ENCODE measurements at places on chromosomes 5 and 9. TPM values are rescaled to one million over a fixed set of nuclear protein-coding genes. Genes with fewer than 3 reads are reported as not detected.
A peak's percentile ranks its signal among the peaks of the same experiment; 100 is the strongest.

- no peak for DNase-seq
These were observed 61.6 kb upstream of the ERCC6L2 start for GRCh38 chr9:95813923-95814322.

IL3 gene
- not detected for total RNA-seq

DNA sequence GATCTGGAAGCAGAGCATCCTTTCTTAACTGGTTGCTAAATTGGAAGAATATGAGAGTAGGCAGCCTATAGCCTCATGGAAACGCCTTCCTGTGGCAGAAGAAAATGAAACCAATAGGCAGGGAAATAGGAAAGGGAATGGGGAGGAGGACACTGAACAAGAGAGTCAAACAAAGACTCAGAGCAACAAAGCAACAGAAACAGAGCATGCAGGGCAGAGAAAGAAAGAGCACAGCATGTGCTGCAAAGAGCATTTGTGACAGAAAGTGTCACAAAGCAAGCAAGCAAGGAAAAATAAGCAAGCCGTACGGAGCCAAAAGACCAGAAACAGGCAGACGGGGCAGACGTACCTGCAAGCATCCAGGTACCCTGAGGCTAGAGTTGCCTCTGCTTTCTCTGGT is 123.1 kb downstream of the RAPGEF6 start:
- DNase-seq: no peak

MARVELD2 gene
- total RNA-seq: 0.42 TPM

- DNase-seq: no peak
These were observed 27.3 kb downstream of the GZMK start for GRCh38 chr5:55051357-55051756.

PGM5 gene
- 742 TPM for total RNA-seq

GRCh38 chr9:127524373-127524772 is 73.1 kb downstream of the LRSAM1 start:
- no peak for DNase-seq

- DNase-seq: no peak
These were observed 22.9 kb downstream of the OLFM1 start for GRCh38 chr9:135110416-135110815.

ETF1 gene
- total RNA-seq: 90.5 TPM

DNA sequence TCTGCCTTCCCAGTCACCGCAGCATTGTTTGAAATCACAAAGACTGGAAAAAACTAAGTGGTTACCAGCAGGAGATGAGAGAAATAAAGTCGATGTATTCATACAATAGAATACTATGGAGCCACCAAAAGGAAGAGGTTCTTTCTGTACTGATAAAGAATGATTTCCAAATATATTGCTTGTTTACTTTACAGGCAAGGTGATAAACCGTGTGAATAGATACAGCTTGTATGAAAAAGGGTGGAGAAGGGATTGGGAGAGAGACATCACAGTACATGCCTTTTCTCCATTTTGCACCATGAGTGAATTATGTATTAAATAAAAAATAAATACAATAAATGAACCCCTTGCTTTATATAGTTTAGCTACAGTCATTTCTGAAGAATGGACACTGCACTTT is 91.7 kb downstream of the RFK start:
- DNase-seq: no peak

DNA sequence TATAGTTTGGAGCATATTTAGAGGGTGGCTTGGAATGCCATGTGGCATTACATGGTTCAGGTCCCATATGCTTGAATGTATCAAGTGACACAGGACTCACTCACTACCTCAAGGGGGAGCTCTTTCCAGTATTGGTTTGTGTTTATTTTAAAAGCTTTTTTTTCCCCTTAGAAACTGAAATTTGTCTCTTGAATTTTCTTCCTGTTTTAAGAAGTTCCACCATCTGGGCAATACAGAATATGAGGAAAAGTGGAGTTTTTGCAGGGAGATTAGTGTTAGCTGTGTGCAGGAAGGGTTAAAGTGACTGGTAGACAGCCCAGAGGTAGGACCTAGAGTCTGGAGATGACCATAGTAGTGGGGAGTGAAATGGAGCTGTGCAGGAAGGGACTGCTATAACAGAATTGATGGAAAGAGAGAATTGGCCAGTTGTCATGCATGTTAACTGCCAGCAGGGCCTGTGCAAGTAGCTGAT is 36.6 kb downstream of the CTNNA1 start:
- no peak for DNase-seq

GRCh38 chr5:176816791-176817347 is 6.5 kb downstream of the UNC5A start:
- no peak for DNase-seq

FGF18 gene
- 0.91 TPM for total RNA-seq

DNA sequence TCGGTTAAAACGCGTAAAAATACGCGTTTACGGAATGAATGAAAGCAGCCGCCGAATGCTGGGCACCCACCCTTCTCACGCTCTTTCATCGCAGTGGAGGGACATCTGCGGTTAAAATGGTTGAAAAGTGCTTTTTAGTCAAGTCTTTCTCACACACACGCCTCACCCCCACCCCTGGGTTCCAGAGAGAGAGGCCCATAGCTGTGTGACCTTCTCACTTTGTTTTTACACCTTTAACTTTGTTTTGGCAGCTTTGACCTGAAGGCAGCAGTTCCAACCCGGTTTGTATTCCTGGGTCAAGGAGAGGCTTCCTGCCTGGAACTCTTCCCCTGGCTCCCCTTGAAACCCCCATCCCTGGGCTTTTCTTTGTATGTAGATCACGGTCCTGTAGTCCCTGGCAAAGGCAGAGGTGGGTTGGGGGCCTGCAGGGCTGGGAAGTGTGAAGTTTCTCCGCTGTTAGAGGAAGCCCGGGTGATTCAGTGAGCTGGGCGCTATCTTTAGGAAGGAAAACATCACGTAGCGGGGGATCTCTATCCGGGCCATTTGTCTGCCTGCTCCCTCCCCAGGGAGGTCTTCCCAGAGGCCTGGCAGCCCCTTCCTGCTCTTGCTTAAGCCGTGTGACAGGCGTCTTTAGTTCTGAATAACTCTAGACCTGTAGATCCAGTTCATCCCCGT is 29.6 kb downstream of the SPRY4 start:
- DNase-seq: no peak

- no peak for DNase-seq
These were observed 10.9 kb downstream of the CDH18 start for GRCh38 chr5:19977099-19977498.

DNAJC18 gene
- 15.4 TPM for total RNA-seq

ITK gene
- total RNA-seq: 1.2 TPM

BTNL8 gene
- total RNA-seq: not detected

DNA sequence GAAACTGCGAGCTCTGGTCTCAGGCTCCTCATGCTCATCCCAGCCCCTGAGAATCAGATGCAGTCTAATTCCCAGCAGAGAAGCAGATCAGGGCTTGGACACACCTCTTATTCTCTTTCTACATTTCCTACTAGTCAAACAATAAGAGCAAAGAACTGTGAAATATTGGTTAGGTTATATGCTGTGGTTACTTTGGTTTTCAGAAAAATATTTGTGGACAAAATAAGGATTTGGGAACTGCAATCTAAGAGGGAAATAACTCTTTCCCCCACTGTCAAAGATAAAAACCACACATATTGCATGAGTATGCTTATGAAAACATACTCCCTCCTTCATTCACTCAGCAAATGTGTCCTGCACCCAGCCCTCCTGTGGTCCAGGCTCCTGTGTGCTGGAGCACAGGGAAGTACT is 164.5 kb upstream of the S1PR3 start:
- no peak for DNase-seq

NIPAL4 gene
- total RNA-seq: 2.8 TPM

C9 gene
- not detected for total RNA-seq

DNA sequence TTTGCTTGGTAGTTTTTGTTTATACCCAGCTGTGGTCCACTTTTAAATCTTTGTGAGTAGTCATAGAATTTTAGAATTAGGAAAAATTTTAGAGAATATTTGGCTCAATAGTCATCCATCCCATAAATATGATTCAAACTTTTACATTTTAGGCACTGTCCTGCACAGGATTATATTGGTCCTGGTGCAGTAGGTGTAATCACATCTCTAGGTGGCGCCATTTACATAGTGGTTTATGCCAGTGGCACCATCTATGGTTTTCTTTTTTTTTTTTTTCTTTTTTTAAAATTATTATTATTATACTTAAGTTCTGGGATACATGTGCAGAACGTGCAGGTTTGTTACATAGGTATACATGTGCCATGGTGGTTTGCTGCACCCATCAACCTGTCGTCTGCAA is 260.7 kb upstream of the KCNN2 start:
- DNase-seq: no peak

DNA sequence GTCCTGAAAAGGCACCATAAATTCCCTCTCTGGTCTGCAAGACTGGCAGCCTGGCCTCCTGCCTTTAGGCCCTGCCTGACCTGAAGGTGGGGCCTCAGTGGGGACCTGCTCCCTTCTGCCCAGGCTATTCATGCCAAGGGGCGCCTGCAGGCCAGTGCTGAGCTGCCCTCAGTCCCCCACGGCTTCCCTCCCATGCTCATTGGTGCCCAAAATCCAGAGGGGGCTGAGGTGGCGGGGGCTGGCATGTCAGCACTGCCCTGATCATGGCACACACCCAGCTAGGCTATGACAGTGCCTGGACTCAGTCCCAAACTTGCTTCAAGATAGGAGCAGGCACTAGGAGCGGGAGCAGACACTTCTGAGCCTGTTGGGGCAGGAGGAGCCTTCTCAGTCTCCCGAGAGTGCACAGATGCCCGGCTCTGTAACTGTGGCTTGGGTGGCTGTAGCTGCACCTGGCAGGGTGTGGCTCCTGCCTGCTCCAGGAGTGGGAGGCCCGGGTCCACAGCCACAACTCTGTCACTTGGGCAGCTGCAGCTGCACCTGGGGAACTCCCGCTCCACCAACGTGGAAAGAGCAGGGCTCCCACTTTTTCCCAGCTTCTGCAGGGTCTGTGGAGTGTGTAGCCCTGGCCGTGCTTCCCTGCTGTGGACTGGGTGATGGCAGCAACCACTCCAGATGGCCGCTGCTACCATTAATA is 49.0 kb downstream of the NDUFAF2 start:
- no peak for DNase-seq

ZFP37 gene
- 2.1 TPM for total RNA-seq

DNA sequence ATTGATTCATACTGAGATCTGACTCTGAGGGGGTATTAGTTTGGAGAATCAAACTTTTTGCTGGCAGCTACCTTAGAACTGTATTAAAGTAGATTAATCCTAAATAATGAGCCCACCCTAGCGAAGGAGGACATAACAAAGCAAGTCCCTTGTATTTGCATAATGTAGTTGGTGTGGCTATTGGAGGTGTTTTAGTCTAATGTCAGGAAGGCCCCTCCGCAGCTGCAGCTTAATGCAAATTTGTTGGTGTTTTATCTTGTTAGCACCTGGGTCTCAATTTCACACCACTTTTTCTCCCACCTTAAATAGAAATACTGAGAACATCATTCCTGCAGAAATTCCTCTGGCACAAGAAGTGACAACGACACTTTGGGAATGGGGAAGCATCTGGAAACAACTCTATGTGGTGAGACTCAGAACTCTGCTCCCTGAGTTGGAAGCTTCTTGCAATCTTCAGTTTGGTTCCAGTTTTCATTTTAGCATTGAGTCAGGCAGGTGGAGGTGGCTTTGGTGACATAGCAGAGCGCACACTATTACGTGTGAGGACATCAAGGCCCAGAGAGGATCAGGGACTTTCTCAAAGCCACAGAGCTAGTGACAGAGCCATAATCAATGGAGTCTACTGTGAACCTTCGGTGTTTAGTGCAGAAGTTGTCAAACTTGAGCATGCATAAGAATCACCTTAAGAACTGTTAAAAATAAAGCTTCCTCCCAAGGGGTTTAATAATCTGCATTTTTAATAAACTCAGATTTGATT is 33.9 kb downstream of the DOCK2 start:
- no peak for DNase-seq

DNA sequence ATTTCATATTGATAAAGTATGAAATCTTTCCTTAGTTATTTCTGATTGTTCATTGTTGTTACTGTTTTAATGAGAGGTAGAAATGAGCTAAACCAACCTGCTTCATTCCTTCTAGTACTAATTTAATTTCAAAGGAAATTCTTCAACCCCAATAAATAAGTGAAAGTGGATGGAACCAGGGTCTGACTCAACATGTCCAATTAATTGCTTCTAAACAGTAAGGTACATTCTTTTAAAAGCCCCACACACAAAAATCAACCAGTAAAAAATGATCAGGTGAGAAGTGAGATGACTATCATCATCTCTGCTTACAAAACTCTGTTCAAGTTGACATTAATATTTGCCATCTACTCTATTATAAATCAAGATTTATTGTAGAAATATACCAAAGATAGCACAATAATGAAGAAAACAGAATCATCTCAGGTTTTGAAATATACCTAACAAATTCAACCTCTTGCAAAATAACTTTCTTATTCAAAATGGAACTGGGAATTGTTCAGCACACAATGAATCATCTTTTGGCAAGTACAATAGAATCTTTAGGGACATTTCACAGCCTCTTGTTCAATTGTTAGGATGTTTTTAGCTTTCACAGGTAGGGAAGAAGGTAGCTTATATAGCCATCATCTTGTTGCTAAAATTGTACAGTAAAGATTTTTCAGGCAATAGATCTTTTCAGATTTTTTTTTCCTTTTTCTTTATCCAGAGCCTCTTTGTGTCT is 114.5 kb downstream of the RPS23 start:
- DNase-seq: no peak

GPX3 gene
- total RNA-seq: 2,213 TPM

DNA sequence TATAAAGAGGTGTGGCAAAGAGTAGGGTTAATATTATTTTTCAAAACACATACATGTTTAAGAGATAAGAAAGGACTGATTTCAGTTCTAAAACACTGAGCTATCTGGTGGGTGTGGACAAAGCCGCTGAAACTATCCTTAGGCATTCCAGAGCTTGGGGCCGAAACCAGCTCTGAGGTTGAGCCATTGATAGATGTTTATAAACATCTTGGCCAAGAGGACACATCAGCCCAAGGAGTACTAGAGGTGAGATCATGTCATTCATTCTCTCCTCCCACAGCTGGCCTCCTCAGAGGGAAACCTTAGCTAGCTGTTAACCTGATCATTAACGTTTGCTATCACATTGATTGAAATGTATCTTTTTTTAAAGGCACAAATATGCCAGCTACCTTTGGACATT is 89.9 kb downstream of the NLN start:
- DNase-seq: no peak

WDR41 gene
- 56.1 TPM for total RNA-seq

DNA sequence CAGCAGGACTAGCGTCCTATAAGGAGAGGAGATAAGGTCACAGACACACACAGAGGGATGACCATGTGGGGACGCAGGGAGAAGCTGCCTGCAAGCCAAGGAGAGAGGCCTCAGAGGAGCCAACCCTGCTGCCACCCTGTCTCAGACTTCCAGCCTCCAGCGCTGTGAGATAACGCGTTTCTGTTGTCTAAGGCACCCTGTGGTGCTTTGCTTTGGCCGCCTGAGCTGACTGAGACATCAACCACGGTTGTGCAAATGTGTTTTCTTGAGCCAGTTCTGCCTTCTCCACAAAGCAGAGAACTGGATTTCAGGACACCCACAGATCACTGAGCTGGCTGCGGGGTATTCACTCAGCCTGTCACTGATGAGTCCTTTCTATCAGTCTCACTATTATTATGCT is 149.1 kb downstream of the NXNL2 start:
- peak; percentile 83 for DNase-seq

TNFSF8 gene
- 0.83 TPM for total RNA-seq
